ENCODE measurements at places on chromosomes 11 and 22.

- no peak for DNase-seq
These were observed 48.8 kb upstream of the TTLL12 start for GRCh38 chr22:43235445-43236409.

DNA sequence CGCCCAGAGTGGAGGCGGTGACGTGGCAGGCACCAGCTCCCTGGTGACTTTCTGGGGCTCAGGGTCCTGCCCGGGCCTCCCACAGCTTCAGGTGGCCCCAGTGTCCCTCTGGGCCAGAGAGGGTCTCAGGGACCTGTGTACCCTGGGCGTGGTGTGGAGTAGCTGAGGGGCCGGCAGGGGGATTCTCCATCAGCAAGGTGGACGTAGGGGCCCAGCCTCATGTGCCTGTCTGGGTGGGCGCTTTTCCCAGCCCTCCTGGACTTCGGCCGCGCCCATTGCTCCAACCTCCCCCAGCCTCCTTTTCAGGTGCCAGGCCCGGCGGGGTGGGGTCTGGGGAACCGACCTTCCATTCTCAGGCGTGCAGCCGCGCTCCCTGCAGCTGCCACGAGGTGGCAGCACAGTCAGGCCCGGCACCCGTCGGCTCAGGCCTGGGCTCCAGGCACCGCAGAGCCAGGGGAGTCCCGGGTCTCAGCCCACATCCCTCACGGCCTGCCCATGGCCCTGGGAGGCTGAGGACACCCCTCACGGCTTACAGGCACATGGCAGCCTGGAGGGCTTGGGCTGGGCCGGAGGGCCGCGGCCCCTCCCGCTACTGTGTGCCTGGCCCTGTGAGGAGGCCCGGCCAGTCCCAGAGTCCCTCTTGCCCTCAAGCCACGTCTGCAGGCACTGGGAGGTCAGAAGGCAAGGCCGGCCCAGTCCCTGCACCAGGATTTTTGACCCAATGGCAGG lies 19.9 kb upstream of the MUC5B start:
- peak; percentile 47 for DNase-seq

DNA sequence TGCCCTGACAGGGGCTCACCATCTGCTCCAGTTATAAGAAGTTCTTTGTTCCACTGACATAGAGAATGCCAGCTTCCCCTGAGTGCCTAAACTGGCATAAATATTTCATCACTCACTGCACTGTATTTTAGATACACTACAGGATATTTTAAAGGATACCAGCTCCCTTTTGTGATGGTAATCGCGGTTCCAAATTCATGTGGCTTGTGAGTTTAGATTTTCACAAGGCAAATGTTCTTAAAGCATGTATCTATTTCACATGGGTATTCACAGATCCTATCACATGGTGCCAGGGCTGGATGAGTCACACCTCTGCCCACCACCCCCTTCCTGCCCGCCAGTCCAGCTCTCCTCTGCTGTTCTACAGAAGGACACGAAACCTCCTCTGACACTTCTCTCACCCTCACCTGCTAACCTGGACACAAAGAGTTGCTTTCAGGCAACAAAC lies 105.5 kb downstream of the KCNC1 start:
- DNase-seq, result no peak

GRCh38 chr11:65317025-65317786 lies 2.5 kb downstream of the CDC42EP2 start:
- DNase-seq, result no peak

DNA sequence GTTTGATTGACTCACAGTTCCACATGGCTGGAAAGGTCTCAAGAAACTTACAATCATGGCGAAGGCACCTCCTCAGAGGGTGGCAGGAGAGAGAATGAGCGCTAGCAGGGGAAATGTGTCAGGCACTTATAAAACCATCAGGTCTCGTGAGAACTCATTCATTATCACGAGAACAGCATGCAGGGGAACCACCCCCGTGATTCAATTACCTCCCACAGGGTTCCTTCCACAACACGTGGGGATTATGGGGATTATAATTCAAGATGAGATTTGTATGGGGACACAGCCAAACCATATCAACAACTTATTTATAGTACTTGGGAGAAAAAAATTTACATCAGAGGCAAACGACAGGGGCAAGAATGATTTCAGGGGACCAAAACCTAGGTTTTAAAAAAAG lies 3.0 kb downstream of the ME3 start:
- DNase-seq, result no peak

DNA sequence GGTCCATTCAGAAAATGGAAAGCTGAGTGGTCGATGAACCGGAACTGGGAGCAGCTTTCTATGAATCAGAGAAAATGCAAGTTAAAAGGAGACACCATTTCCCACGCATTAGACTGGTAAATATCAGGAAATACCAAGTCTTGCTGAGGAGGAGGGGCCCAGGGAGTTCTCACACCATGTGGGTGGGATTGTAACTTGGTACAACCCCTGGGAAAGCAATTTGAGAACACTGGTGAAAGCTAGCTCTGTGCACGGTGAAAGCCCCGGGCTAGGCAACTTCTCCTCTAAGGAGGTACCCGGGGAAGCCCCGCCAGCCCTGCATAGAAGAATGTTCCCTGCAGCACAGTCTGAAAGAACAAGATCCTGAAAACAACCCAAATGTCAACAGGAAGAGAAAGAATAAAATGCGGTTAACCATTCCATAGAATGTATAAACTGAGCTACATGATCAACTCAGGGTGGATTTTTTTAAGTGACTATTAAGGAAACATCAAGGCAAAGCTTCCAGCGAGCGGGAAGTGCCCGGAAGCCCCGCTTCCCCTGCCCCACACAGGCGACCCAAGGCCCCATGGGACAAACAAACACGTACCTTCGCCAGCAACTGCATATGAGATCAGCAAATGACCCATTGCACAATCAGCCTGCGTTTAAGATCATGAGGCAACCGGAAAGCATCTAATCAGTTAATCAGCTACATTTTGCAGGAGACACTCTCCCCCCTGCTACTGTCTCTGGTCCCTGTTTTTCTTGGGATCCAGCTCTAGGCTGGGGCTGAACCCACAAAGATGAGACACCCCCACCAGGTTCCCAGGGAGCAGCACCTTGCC lies 11.3 kb downstream of the SHANK2 start:
- DNase-seq, result no peak

Measured in activated CD4-positive, alpha-beta T cell treated with anti-CD3 and anti-CD28 coated beads, Interleukin-2, amount 50 U/mL, for 4 hours (primary cell).